Suppressor macrophage treated with lipopolysaccharide for 4 hours (primary cell): ENCODE measurements at places on chromosomes 11 and 22.
A peak's percentile ranks its signal among the peaks of the same experiment; 100 is the strongest.

GRCh38 chr11:12164061-12165014 is 53.9 kb downstream of the MICAL2 start:
- no peak for DNase-seq

DNA sequence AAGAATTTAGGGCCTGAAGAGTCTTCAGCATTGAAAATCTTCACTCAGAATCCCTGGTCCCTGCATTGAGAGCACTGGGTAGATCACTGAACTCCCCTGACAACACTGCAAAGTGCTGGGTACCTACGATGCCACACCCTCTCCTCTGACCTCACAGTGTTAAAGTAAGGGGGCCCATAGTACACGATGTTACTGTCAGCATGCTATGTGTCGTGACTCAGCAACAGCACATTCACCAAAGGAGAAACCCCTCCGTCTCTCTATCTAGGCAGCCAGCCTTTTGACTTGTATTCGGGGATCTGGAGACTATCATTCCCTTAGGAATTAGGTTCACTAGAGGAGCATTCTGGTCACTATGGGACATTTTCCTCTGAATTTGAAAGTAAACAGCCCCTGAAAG is 67.4 kb upstream of the PITPNB start:
- DNase-seq: no peak

- DNase-seq: no peak
These were observed 9.8 kb downstream of the EHBP1L1 start for GRCh38 chr11:65585396-65586246.

GRCh38 chr22:21593406-21594232 is 26.1 kb downstream of the UBE2L3 start:
- DNase-seq: no peak

DNA sequence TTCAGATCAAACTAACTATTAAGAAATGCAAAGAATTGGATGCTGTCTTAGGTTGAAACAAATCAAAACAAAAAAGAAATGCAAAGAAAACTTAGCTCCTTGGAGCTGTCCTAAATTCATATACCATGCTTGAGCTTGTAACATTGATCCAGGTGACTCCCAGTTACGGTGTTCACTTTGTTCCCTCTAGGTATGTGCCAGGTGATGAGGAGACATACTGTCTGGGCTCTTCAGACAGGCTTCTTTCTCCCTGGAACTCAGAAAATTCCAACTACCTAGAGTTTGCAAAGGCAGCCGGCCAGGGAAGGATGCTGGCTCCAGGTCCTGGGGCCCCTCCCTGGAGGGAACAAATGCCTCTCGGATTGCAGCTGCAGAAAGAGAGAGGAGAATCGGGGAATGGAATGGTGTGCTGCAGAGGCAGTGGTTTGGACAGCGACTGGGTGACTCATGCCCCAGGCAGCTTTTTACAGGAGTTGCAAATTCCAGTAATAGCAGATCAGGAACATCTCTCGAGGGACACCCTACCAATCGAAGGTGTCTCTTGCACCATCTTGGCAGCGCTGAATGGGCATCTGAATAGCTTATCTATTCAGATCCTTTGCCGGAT is 12.3 kb upstream of the ASPHD2 start:
- DNase-seq: no peak

- DNase-seq: no peak
These were observed 9.7 kb downstream of the MCAM start for GRCh38 chr11:119307219-119307618.

- no peak for DNase-seq
These were observed 2.3 kb downstream of the ASCL2 start for GRCh38 chr11:2267851-2268728.

- peak; percentile 76 for DNase-seq
These were observed 8.2 kb upstream of the MAFF start for GRCh38 chr22:38193580-38193979.

GRCh38 chr11:117752721-117753237 is 44.2 kb downstream of the DSCAML1 start:
- DNase-seq: no peak

GRCh38 chr11:95924414-95924760 is 480 bp upstream of the MTMR2 start:
- DNase-seq: peak; percentile 23

GRCh38 chr11:117107701-117108590 is 9.7 kb upstream of the SIK3 start:
- DNase-seq: no peak

- no peak for DNase-seq
These were observed 32.1 kb downstream of the GRIK4 start for GRCh38 chr11:120543521-120544215.

GRCh38 chr11:72776844-72777754 is 16.7 kb downstream of the STARD10 start:
- no peak for DNase-seq

GRCh38 chr11:27693398-27693797 is 6.9 kb downstream of the BDNF start:
- DNase-seq: no peak

GRCh38 chr11:17745023-17745772 is 10.6 kb downstream of the KCNC1 start:
- no peak for DNase-seq

- DNase-seq: no peak
These were observed 65.2 kb downstream of the MPPED1 start for GRCh38 chr22:43476751-43477725.

DNA sequence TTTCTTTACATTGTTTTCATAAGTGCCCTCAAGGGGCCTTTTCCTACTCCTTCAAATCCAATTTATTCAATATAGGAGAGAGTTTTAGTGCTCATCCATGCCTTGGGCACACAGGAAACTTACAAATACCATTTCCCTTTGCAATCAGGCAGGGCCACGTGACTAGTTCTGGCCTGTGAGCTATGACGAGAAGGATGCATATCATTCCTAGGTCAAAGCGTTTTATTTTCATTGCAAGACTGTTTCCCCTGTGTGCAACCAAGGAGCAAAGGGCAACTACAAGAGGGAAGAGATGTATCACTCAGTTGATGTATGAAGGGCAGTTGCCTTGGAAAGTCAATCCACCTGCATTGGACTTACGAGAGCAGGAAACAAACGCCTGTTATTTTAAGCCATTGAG is 1.9 kb upstream of the TRAF6 start:
- no peak for DNase-seq
